Fibroblast of mammary gland (primary cell): ENCODE measurements at places on chromosomes 3 and 15.
A peak's percentile ranks its signal among the peaks of the same experiment; 100 is the strongest.

DNA sequence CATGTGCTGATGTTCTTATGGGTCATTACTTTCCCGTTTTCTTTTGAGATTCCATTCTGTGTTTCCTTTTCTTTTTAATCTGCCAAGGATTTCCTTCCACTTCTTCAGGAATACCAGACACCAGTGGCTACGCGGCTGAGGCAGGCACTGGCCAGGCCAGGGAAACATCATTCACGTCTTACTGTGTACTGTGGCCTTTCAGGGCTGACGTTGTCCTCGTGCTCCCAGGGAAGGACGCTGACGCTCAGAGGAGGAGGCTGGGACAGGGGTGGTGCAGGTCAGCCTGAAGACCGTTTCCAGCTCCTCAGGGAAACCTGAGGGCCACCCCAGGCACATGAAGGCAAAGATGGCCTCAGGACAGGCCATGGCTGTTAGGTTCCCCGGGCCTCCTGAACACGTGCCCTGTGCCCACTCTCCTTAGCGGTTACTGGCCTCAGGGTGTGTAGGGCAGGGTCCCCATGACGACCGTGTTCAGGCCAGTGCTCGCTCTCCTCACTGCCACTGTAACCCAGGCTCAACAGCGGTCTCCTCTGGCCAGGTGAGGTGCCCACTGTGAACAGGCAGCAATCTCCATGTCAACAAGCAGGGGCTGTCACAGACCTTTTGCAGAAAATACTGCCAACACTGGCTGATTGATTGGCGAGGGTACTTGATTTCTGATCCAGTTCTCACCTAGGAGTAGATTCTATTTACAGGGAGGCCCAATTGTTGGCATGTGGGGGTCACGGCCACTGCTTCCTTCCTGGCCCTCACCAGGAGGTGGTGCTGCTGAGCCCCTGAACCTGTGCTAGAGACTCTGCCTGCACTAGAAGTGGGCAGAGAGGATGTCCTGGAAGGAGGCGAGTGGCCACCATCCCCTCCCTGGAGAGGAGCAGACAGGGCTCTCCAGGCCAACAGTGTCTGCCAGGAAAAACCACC is 169.5 kb downstream of the ATP10A start:
- peak; percentile 39 for DNase-seq

- DNase-seq: no peak
Measured at GRCh38 chr3:54197509-54197908, 75.2 kb downstream of the CACNA2D3 start.

DNA sequence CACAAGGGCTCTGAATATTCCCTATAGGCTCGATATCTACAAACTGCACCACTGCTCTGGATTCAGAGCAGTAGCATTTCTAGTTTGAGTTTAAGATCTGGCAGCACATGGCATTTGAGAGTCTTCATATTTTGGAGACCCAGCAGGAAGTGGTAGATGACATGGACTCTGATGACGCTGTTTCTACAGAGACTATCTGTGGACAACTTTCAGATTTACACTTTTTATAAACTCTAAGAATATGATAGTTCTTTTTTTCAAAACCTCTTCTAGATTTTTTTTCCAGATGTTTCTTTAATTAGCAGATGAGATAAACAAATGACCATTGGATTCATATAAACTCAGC is 35.8 kb downstream of the ARMC8 start:
- DNase-seq: no peak

- no peak for DNase-seq
Measured at GRCh38 chr3:170603770-170604510, 18.1 kb upstream of the SLC7A14 start.

DNA sequence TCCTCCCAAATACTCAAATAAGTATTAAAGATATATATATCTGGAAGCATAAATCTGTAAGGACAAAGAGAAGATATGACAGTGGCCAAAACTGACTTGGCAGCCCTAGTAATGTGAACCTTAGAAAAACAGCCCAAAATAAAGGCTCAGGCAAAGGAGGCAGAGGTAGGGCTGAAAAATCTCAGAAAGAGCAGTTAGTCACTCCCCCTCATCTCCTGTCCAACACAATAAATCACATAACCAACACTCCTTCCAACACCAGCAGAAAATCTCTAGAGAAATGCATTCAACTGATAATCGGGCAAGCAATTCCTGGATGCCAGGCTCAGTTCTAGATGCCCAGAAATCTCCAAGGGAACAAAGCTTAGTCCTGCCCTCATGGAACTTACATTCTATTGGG is 22.1 kb upstream of the CHRM5 start:
- DNase-seq: no peak

DNA sequence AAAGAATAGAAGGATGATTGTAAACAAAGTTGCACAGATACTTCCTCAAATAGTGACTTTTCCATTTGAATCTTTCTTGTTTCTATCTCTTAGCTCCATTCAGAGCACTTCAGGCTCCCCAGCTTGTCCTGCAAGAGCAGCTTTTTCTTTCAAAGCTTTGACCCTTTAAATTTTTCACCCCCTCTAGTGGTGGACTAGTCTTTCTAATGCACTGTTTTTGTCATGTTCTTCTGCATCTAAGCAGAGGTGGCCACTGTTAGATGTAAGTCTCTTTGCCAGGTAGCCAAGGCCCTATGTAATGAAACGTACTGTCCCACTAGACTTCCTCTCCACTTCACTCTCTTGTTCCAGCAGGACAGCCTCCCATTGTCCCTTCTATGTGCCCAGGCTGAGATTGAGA is 74.0 kb upstream of the MANF start:
- DNase-seq: peak; percentile 28

DNA sequence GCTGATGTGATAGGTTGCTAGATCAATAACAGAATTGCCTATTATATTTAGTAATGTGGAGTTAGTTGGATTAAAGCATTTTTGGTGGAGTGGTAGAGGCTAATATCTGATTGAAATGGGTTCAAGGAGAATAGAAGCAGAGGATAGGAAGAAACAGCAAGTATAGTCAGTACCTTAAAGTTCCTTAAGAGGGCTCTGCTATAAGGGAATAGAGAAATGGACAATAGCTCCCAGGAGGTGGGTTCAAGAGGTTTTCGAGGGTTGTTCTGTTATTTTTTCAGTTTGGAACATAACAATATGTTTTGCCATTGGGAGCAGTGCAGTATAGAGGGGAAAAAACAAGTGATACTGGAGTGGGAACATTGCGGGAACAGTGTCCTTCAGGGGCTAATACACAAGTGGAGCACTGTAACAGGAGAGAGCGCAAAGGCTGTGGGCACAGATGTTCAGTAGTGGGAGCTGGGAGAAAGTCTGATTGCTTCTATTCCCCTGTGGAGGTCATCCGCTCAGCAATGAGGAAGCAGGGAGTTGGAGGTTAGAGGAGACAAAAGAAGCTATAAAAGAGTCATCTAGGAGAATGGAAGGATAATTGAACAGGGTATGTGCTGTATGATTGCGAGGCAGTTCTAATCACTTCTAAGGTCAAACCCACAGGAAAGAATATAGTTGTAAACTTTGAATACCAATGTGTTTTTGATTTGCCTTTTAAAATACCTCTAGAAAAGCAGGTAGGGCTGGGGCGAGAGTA is 3.3 kb downstream of the MRPS11 start:
- no peak for DNase-seq

DNA sequence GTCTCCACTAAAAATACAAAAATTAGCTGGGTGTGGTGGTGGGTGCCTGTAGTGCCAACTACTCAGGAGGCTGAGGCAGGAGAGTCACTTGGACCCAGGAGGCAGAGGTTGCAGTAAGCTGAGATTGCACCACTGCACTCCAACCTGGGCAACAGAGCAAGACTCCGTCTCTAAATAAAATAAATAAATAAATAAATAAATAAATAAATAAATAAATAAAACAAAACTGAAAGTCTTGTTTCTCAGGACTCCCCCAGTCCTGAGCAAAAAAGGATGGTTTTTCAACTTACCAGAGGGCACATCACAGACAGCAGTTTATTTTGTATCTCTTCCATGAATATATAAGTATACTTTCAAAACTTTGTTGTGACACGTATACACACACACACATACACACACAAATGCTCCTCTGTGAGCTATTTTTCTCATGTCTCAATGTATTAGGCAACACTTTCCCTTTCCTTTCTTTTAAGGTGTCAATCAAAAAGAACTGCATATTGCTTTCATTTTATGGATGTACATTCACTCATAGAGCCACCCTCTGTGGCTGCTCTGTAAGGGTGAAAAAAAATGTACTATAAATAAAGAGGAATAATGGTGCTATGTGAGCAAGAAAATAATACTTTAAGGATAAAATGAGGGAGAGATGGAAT is 54.8 kb upstream of the MITF start:
- DNase-seq: no peak

DNA sequence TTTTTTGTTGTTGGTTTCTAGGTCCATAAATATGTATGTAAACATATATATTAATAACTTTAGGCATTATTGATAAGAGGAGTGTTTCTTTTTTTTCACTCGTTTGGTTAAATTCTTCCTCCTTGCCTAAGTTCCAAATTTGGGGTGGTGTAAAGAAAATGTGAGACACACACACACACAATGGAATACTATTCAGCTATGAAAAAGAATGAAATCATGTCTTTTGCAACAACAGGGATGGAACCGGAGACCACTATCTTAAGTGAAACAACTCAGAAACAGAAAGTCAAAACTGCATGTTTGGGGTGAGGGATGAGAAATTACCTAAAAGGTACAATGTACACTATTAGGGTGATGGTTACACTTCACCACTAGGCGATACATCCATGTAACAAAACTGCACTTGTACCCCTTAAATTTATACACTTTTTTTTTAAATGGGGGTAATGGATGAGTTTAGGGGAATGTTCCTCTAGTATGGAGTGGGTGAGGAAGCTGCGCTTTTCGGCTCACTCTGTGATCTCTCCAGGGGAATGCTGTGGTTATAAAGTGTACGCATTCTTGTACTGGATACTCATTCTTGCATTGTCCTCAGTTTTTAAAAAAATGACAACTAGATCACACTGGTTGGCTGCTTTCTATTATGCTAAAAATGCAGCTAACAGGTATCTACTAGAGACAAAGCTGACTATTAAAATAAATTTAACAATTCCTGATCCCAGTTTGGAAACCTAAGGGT is 50.8 kb upstream of the PPARG start:
- DNase-seq: peak; percentile 59

DNA sequence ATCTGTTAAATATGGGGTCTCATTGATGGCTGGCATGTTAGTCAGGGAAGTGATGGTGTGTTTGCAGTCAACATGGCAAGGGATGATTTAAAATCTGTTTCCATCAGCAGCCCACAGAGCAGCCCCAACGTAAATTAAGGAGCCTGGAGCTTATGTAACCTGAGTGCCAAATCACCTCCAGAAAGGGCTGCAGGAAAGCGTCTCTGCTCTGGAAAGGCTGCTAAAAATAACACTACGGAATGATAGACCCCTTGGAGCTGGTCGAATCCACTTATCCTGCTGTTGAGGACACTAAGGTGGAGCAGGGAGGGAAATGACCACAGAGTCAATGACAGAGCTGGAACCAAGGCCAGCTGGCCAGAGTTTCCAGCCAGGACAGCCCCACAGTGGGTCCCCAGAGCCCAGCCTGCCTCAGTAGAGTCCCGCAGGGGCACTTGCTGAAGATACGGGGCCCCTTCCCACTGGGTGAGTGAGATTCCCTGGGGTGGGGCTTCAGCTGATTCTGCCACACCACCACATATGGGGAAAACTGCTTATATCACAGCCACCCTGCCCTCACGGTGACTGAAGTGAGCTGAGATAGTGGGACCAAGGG is 63.5 kb downstream of the EPHB1 start:
- no peak for DNase-seq

- DNase-seq: peak; percentile 66
Measured at GRCh38 chr15:69475769-69476358, 23.2 kb downstream of the RPLP1 start.

DNA sequence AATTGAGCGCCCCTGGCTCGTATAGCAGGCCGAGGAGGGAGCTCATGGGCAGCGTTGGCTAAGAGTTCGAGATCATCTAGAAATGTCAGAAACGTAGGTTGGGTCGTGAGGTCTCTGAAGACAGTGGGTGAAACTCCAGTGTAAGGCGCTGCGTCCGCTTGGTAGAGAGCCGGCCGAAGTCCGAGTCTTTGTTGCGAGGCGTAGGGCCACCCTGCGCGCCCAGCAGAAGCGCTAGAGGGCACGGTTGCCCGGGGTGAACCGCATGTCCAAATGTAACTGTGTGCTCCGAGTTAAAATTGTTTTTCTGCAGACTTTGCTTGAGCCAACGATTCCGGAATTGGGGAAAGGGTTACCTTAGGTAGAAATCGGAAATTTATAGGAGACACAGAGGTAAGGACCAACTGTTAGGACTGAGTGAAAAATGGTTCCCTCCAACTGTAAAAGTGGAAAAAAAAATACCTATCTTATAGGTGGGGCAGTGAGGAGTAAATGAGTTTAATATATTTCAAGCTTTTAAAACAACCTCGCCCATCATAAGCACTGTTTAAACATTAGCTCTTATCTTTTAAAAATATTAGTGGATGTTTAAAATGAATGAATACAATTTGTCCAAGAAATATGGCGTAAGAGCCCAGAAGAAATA is 993 bp upstream of the SIAH2 start:
- peak; percentile 51 for DNase-seq

DNA sequence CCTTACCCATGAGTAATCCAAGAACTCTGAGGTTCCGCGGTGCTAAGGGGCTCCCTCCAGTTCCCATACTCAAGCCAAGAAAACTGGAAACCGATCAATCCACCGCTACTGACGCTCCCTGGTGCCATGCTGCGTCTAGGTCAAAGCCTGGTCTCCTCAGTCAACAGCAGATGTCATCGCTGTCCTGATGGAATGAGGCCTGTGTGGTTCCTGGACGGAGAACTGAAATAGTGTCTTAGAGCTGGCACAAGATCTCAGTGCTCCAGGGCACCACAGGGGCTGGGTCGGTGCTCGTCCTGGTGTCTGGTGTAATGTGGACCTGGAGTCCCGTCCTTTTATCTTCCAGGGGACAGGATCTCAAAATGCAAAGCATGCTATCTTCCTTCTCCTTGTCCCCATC is 373.9 kb upstream of the CFAP20DC start:
- no peak for DNase-seq

GRCh38 chr3:177729956-177730681 is 532.8 kb upstream of the TBL1XR1 start:
- DNase-seq: peak; percentile 94

DNA sequence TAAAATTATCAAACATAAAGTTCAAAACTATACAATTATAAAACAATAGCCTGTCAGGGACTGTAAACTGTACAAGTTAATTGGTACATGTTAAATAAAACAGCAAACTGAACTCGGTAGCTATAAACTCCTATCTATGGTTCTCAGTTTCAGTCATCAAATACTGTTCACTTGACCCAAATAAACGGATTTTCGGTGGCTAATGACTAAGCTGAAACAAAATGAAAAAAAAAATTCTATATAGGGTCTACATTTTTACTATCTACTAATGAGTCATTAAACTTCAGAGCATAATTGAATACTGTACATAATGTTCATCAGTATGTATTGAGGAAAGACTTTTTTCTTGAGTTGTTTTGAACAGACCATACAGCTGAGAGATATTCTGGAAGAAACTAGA is 6.6 kb downstream of the PROK2 start:
- no peak for DNase-seq

- DNase-seq: no peak
Measured at GRCh38 chr3:194816748-194817591, 131.3 kb downstream of the FAM43A start.

DNA sequence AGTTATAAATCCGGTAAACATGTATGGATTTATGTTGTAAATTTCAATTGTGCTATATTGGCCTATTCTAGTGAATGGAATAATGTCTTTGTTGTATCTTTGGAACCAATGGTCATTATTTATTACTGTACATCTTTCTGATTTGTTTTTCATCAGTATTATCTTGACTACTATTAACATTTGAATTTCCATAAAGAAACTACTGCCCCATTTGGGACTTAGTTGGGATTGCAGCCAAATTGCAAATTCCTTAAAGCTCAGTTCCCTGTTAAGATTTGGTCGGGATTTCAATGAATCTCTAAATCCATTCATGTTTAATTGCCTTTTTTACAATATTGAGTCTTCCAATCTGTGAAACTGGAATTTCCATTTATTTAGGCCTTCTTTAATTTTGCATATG is 822.4 kb upstream of the CADM2 start:
- no peak for DNase-seq
